ENCODE measurements at places on chromosomes 5 and 9. TPM values are rescaled to one million over a fixed set of nuclear protein-coding genes. Genes with fewer than 3 reads are reported as not detected.

The CCDC180 gene
- 22.8 TPM for total RNA-seq

The PTGER4 gene
- total RNA-seq, result 22.0 TPM

The NDST1 gene
- 65.8 TPM for total RNA-seq

The OR13C9 gene
- total RNA-seq, result not detected

The PCAT7 gene
- total RNA-seq, result 4.4 TPM

GRCh38 chr9:68500457-68501381 lies 40.0 kb downstream of the TMEM252 start:
- H3K36me3 ChIP-seq, result no peaks in the 10 kb centered on the region
- H3K27ac ChIP-seq, result peak overlapping the region; percentile 49

GRCh38 chr9:26418480-26418879 lies 474.1 kb downstream of the CAAP1 start:
- no peaks in the 10 kb centered on the region for H3K4me1 ChIP-seq
- no peak overlapping the region for H3K4me3 ChIP-seq
- DNase-seq, result no peak
- H3K36me3 ChIP-seq, result no peaks in the 10 kb centered on the region
- no peak overlapping the region for H3K27ac ChIP-seq
- H3K27me3 ChIP-seq, result no peaks in the 10 kb centered on the region

DNA sequence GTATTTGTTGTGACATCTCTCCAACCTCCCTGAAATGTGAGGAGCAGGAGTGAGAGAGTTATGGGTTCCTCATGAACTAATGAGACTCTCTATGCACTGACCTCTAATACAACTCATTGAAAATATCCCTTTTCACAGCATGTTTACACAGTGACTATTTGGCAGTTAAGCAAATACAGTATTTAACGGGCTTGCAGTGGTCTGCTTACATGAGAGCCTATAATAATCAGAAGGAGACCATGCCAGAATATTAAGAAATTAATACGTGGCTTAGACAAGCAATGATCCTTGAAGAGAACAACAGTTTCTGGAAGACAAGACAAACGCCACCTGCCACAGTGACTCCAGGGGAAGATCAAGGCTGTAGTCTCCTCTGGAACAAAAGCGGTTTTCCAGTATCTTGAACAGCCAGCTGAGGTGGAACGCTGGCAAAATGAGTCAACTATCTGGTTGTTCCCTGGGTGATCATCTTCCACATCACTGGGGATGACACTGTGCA lies 424.5 kb downstream of the DMAC1 start:
- H3K27ac ChIP-seq, result no peak overlapping the region
- no peaks in the 10 kb centered on the region for H3K4me1 ChIP-seq

DNA sequence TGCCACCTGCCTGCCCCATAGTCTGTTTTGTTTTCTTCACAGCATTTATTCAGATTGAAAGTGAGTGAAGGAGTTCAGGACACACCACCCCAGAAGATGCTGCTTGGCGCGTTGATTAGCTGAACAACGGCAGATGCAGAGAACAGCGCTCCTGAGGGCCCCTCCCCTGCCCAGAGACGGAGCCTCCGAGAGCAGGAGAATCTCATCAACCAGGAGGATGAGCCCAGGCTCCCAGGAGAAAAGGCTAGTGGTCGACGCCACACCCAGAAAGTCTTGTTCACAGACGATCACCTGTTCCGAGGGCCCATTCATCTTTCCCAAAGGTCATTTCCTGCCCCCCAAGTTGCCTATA lies 180.4 kb upstream of the PPP1R26 start:
- no peak for DNase-seq
- H3K4me1 ChIP-seq, result no peaks in the 10 kb centered on the region
- H3K36me3 ChIP-seq, result no peaks in the 10 kb centered on the region
- H3K27me3 ChIP-seq, result peaks cover 20% of the 10 kb centered on the region

DNA sequence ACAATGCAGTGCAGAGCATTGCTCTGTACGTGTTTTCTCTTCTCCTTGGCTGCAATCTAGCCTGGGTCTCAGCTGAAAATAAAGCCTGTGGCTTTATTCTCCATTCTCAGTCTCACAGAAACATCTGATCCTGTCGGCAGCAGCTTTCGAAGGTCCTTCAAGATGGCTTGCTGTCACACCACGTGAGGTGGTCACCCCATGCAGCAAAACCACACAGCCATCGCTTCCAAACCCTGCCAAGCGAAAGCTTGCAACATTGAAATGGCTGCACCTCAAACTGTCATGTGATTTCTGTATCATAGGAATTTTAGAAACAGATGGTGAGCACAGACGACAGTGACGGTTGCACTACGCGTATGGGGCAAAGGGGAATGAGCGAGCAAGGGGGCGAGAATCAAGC lies 98.5 kb upstream of the SMARCA2 start:
- no peaks in the 10 kb centered on the region for H3K27me3 ChIP-seq
- no peaks in the 10 kb centered on the region for H3K4me1 ChIP-seq
- H3K36me3 ChIP-seq, result no peaks in the 10 kb centered on the region

DNA sequence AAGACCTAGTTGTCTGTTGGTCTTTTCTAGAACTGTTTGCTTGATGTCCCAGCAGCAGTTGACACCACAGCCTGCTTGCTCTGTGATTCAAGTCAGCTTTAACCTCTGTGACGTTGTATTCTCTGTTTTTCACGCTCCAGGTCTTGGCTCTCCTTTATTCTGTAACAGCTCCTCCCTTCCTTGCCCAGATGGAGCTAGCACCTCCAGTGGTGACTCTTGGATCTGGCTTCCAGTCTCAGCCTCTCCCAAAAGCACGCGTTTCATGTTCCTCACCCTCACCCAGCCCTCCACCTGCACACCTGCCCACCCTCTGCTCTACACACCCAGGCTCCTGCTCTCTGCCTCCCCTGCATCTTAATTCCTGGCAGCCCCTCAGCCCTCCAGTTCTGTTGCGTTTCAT lies 50.6 kb downstream of the DMRT1 start:
- H3K4me1 ChIP-seq, result no peaks in the 10 kb centered on the region
- H3K27ac ChIP-seq, result no peak overlapping the region
- H3K36me3 ChIP-seq, result no peaks in the 10 kb centered on the region
- DNase-seq, result no peak
- H3K27me3 ChIP-seq, result no peaks in the 10 kb centered on the region

- no peaks in the 10 kb centered on the region for H3K36me3 ChIP-seq
- no peaks in the 10 kb centered on the region for H3K27me3 ChIP-seq
- no peak overlapping the region for H3K27ac ChIP-seq
- no peak overlapping the region for H3K4me3 ChIP-seq
- no peaks in the 10 kb centered on the region for H3K4me1 ChIP-seq
Measured at GRCh38 chr9:82334286-82334685, 345.7 kb downstream of the SPATA31D1 start.

DNA sequence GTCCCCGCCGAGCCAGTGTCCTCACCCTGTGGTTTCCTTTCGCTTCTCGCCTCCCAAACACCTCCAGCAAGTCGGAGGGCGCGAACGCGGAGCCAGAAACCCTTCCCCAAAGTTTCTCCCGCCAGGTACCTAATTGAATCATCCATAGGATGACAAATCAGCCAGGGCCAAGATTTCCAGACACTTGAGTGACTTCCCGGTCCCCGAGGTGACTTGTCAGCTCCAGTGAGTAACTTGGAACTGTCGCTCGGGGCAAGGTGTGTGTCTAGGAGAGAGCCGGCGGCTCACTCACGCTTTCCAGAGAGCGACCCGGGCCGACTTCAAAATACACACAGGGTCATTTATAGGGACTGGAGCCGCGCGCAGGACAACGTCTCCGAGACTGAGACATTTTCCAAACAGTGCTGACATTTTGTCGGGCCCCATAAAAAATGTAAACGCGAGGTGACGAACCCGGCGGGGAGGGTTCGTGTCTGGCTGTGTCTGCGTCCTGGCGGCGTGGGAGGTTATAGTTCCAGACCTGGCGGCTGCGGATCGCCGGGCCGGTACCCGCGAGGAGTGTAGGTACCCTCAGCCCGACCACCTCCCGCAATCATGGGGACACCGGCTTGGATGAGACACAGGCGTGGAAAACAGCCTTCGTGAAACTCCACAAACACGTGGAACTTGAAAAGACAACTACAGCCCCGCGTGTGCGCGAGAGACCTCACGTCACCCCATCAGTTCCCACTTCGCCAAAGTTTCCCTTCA lies 1.4 kb downstream of the GLIS3 start:
- no peaks in the 10 kb centered on the region for H3K4me1 ChIP-seq
- H3K27me3 ChIP-seq, result no peaks in the 10 kb centered on the region
- no peaks in the 10 kb centered on the region for H3K36me3 ChIP-seq
- peak overlapping the region; percentile 83 for H3K27ac ChIP-seq
